Neural crest cell (in vitro differentiated cells): ENCODE measurements at places on chromosomes 1 and 21.
A peak's percentile ranks its signal among the peaks of the same experiment; 100 is the strongest.

DNA sequence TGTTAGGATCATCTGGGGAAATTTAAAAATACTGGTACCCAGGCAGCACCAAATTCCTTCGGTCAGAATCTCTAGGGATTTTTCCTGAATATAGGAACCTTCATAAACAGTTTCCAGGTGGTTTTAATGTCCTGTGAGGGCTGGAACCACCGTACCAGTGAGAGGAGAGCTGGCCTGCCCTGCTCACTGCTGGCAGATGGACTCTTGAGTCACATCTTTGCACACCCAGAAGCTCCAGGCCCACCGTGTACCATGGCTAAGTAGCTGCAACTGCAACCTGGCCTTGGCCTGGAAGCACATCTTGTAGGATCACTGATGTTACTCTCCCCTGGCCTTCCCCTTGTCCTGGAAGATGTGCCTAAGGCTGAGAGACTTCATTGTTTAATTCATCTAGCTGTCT, 181.5 kb downstream of the DISC1 start:
- no peak for DNase-seq

- DNase-seq = no peak
These were observed 150.9 kb upstream of the CTTNBP2NL start for GRCh38 chr1:112245114-112245513.

- DNase-seq = no peak
These were observed 79.2 kb downstream of the NTNG1 start for GRCh38 chr1:107220036-107220435.

GRCh38 chr1:74286414-74286813, 51.2 kb downstream of the TNNI3K start:
- DNase-seq = no peak

DNA sequence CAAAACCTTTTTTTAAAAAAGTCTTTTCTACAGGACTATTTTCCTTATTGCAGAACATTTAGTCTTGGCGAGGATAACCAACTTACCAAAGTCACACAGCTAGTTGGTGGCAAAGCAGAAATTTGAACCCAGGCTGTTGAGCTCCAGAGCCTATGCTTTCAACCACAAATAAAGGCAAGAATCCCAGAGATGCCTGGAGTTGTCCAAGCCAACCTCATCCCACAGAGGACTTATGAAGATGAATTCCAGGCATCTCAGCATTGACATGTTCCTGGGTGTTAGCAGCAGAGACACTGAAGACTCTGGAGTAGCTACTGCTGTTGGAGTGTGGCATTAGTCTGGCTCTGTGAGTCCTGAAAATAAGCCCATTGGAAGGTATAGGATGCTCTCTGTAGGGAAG, 287.6 kb upstream of the C1orf105 start:
- DNase-seq = no peak

GRCh38 chr1:96291468-96291867, 430.1 kb upstream of the PTBP2 start:
- DNase-seq = no peak

GRCh38 chr1:183655562-183656075, 2.5 kb upstream of the APOBEC4 start:
- DNase-seq = peak; percentile 86

DNA sequence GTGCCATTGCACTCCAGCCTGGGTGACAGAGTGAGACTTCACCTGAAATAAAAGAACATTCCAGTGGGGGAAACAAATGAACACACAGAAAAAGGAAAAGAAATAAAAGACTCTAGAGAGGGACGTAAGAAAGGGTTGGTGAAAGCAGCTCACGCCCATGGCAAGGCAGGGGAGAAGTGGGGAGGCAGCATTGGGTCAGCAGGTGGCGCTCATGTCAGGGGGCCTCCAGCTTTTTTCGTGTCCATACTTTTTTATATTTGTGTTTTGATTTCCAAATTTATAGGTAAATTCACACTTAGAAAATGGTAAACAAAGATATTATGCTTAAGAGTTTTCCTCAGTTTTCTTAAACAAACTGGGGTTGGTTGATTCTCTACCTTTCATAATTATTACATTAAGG, 45.5 kb downstream of the VPS13D start:
- peak; percentile 41 for DNase-seq

DNA sequence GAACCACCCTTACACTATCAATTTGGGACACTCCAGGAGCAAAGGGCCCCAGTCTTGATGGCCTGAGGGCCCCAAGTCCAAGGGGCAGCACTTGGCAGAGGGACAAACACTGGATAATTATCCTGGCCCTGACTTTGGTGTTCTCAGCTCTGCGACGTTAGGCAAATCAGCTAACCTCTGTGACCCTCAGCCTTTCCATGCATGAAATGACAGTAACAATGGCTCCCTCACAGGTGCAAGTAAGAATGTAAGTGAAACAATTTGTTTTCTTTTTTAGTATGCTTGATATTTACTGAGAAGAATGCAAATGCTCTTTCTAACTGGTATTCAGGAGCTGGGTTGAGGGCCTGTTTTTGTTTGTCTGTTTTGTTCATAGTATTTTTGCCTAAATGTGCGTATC, 61.6 kb upstream of the PRDX6 start:
- no peak for DNase-seq

DNA sequence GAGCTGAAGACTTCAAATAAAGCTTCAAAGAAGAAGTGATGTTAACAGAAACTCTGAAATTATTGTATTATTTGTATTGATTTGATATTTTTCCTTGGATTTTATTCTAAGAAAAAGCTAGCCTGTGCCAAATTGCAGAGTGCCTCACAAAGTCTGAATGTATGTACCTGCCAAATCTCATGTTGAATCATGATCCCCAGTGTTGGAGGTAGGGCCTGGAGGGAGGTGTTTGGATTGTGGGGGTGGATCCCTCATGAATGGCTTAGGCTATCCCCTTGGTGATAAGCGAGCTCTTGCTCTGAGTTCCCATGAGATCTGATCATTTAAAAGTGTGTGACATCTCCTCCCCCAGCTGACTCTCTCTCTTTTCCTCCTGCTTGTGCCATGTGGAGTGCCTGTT, 43.6 kb downstream of the ACKR1 start:
- DNase-seq = no peak

DNA sequence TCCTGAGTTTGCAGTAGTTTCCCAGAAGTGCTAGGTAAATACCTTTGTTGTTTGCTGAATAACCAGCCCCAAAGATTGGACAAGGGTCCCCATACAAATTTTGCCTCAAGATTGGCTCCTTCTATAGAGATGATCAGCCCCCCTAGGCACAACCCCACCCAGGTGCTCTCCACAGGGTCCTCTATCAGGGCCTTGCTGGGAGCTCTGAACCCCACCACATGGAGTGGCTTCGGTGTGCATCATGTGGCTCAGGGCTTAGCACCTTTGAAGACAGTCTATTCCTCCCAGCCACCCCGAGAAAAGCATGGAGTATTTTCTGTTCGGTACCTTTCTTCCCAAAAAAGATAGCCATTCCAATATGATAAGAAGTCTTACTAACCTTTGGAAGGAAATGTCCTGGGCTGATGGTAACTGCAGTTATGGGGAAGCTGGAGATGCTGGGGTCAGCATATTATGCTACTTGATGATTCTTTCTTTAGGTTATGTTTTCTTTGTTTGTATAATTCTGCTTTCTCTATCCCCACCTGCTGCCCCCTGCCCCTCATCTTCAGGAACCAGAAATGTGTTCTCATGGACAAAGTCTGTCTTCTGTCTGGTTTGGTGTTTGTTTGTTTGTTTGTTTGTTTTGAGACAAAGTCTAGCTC, 5.0 kb upstream of the TSPAN1 start:
- DNase-seq = no peak

- DNase-seq = no peak
These were observed 25.3 kb downstream of the OPTC start for GRCh38 chr1:203519053-203519840.

DNA sequence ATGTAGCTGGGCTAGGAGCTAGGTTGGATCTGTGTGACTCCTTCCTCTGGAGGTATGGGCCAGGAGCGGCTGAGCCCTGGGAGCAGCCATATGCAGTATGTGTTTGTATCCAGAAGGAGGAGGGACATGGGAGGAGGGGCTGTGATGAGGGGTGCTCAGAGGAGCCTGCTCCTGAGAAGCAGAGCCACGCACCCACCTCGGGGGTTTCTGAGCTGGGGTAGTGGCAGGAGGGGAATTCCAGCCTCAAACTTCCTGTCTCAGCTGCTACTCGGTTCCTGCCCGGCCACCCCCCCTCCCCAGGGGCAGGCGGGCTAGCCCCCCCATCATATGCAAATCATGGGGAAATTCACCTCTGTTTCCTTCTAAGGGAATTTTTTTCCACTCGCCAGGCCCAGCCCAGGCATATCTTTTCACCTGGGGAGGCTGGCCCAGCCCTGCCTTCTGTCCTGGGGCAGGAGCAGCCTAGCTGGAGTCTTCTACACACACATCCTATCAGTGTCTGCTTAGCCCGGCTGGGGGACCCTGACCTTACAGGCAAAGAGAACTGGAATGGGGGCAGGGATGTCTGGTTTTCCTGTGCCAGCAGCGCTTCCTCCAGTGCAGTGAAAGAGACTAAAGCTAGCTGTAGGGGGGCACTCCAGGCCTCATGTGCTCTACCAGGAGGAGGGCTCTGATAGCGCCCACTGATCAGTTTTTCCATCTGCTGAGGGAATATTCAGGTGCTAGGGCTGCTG, 3.0 kb downstream of the ZC3H12A start:
- DNase-seq = no peak

GRCh38 chr1:162987866-162988265, 81.3 kb upstream of the RGS4 start:
- no peak for DNase-seq

DNA sequence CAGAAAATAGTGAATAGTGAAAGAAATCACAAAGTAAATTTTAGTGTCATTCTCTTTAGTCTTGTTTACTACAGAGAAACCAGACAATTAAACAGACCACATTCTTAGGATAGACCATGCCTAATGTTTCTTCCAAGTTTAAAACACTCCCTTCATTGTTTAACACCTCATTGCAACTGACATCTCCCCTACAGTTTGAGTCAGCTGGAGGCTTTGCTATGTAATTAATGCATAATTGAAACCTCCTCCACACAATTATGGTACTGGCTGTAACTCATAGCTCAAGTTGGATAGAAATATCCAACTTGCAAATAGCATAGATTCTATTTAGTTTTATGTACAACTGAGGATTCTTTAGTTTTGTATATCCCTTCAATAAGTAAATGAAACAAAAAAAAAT, 35.2 kb upstream of the B3GALT2 start:
- no peak for DNase-seq

DNA sequence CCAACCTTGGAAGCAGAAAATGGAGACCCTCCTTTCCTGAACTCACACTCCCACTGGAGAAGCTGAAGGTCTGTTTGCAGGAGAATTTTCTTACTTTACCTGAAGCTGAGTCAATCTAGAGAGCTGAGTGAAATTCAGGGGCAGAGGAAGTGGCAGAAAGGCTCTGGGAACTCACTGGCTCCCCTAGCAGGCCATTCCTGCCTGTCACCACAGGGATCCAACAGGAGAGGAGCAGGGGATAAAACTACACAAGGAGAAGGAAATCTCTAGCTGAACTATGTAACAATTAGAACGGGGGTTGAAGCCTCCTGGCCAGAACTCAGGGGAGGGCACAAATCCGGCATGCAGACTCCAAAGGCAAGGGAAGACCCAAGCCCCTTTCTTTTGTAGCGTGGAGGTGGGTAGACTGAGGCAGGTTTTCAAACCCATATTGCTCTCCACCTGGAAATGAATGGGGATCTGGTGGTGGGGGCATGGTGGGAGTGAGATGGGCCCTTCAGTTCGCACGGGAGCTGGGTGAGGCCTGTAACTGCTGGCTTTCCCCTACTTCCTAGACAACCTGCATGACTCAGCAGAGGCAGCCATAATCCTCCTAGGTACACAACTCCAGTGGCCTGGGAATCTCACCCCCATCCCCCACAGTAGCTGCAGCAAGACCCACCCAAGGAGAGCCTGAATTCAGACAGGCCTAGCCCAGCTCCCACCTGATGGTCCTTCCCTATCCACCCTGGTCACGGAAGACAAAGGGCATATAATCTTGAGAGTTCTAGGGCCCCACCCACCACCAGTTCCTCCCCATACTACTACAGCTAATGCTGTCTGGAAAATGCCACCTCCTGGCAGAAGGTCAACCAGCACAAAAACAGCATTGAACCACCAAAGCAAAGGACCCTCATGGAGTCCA, 158.1 kb downstream of the LTN1 start:
- DNase-seq = no peak

DNA sequence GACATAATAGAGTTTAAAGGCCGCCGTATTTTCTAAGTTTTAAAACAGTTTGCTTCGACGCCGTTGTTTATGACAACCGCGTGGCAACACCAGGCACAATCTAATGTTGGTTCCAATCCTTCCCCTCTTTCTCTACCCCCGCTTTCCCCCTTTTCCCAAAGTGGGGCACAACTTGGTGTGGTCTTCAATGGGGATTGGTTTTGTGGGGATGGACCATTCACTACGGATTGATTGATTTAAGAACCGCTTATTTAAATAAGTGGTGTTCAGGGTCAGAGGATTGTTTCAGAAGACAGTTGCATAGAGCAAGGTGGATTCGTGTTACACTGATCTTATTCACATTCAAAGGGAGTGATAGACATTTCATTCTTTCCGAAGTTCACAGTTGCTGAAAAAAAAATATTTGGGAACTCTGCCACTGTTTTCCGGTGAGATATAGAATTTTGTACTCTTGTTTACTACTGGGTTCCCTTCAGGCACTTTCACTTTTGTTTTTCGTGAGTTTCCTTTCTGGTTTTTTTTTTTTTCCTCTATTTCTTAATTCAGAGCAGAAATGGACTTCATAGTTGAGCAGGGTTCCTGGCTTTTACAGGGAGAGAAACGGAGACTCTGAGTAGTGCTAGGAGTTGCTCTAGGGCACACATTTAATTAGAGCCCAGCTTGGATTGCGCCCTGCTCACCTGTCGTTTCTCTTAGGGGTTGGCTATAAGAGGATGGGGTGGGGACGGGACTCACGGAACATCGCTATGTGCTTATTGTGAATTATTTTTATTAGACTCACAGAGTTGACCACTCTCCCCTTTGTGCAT, 79.6 kb upstream of the AK4 start:
- DNase-seq = no peak

DNA sequence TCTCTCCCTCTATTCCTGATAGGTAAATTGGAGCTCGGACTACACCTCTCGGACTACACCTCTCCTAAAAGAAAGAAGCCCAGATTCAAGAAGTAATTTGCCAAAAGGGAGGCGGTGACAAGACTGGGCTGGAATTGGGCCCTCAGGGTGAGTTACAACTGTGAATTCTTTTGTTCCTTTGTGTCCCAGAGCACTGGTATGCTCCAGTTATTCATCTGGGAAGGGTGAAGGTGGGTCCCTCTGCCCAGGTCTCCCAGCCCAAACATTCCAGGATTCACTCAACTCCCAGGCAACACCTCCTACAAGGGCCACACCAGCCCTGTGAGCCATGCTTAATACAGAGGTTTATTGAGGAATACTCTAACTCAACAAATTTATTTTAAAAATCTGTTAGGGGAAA, 69.2 kb downstream of the LMX1A start:
- DNase-seq = no peak

DNA sequence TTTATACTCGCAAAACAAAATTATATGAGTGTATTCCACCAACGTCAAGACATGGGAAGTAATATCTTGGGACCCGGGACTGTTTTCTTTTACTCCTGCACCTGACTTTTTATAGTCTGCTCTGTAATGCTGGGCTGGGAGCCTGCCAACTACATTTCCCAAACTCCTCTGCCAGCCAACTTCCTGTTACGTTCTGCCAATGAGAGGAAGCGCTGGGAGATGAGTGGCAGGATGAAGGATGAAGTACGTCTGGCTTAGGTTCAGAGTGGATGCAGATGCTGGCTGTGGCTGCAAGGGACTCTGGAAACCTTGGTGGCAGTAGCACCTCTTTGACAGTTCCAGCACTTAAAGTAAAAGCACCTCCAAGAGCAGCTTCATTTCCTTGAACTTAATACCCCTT, 59.6 kb downstream of the USP24 start:
- no peak for DNase-seq

- no peak for DNase-seq
These were observed 1.4 kb downstream of the SH3BGRL3 start for GRCh38 chr1:26281091-26281958.

GRCh38 chr1:223135176-223135942, 7.7 kb downstream of the TLR5 start:
- DNase-seq = no peak
